Upper lobe of left lung (tissue), 6 donors: ENCODE measurements at places on chromosomes 11 and 22. TPM values are rescaled to one million over a fixed set of nuclear protein-coding genes. Genes with fewer than 3 reads are reported as not detected.

- no peaks in the 10 kb centered on the region for H3K36me3 ChIP-seq
- no peaks in the 10 kb centered on the region for H3K27me3 ChIP-seq
- H3K27ac ChIP-seq = no peak overlapping the region
- DNase-seq = no peak
Observed at GRCh38 chr22:26271427-26271826, 102.2 kb downstream of the SEZ6L start.

GRCh38 chr11:117580866-117581265, 216.2 kb downstream of the DSCAML1 start:
- H3K27me3 ChIP-seq = no peaks in the 10 kb centered on the region
- no peaks in the 10 kb centered on the region for H3K36me3 ChIP-seq
- no peak overlapping the region for H3K4me3 ChIP-seq
- no peak for DNase-seq
- no peak overlapping the region for H3K27ac ChIP-seq

GRCh38 chr11:119608781-119609180, 120.2 kb downstream of the NECTIN1 start:
- DNase-seq = no peak
- H3K27me3 ChIP-seq = no peaks in the 10 kb centered on the region
- H3K36me3 ChIP-seq = no peaks in the 10 kb centered on the region

DNA sequence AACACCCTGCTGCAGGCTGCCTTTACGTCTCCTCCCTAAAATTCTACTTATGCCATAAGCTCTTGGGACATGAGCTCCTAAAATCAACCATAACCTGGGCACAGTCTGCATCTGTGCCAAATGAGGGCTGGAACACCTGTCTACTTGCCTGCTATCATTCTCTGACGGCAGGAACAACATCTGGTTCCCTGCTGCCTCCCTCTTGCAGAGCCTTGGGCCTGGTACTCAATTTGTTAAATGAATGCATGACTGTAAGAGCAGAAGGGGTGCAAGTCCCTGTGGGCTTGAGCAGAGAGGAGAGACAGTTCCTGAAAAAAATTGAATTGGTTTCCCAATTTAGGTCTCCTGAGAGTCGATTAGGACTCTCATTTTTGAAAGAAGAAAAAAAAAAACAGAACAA, 66.7 kb upstream of the CSNK2A3 start:
- H3K4me3 ChIP-seq = no peak overlapping the region
- no peaks in the 10 kb centered on the region for H3K36me3 ChIP-seq
- peaks cover 26% of the 10 kb centered on the region for H3K4me1 ChIP-seq
- DNase-seq = no peak

DNA sequence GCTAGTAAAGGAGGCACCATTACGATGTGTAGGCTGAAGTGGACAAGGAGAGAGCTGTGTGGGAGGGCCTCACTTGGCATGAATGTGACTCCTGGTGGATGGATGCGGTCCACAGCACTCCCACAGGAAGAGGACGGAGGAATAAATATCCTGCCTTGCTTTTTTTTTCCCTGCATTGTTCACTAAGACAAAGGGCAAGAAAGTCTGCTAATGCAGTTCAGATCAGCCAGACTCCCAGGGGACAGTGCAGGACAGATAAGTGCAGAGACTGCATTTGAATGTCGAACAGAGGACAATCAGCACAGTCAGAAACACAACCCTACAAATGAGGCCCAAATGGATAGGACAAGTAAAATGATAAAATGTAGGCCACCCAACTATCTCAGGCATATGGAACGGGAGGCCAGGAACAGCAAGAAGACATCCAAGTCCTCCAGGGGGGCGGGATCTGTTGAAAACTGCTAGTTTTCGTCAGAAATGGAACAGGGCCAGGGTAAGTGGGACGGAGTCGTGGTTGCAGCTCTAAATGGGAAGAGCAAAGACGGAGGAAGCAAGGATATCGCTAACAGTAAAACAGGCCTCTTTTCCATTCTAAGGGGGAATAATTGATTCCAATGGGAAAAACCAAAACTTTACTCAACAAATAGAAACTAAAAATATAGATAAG, 25.2 kb upstream of the OR8B8 start:
- no peak for DNase-seq
- no peak overlapping the region for H3K27ac ChIP-seq
- H3K4me1 ChIP-seq = no peaks in the 10 kb centered on the region
- no peaks in the 10 kb centered on the region for H3K27me3 ChIP-seq
- H3K36me3 ChIP-seq = no peaks in the 10 kb centered on the region
- H3K4me3 ChIP-seq = no peak overlapping the region

Gene XRRA1
- total RNA-seq = 20.4 TPM

Gene FOLR1
- 157 TPM for total RNA-seq

Gene XKR3
- total RNA-seq = not detected

DNA sequence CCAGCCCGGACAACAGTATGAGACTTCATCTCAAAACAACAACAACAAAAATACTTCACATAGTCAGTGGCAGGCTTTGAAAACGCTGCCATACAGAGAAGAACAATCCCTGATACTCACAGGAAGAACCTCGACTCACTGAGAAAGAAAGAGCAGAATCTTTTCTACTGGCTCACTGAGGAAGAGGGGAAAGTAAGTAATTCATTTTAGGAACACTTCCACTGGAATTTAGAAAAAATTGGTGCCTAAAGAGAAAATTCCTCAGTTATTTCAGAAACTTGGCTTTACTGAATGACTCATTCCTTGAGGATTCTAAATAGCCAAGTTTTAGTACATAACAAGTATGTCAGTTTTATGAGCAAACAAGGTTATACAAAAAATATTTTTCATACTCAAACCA, 12.3 kb downstream of the NARS2 start:
- H3K27me3 ChIP-seq = no peaks in the 10 kb centered on the region
- peaks cover 31% of the 10 kb centered on the region for H3K4me1 ChIP-seq
- peak overlapping the region; percentile 74 for H3K27ac ChIP-seq
- no peak overlapping the region for H3K4me3 ChIP-seq
- H3K36me3 ChIP-seq = peaks cover 26% of the 10 kb centered on the region

DNA sequence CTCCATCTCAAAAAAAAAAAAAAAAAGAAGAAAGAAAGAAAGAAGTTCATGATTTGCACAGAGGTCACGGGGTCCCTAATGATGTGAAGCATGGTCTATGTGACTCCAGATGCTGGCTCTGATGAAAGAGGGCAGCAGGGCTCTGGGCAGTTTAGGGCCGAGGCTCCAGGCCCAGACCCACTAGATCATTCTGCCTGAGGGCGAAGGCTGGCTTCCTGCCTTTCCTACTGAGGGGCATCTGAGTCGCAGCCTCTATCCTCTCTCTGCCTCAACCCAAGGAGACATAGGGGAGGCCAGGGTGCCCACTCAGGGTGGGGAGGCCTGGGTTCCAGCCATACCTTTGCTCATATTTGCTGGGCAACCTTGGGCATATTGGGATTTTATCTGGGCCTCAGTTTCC, 4.8 kb downstream of the SLC35E4 start:
- no peaks in the 10 kb centered on the region for H3K36me3 ChIP-seq
- H3K27ac ChIP-seq = no peak overlapping the region
- no peak overlapping the region for H3K4me3 ChIP-seq
- no peaks in the 10 kb centered on the region for H3K27me3 ChIP-seq
- DNase-seq = no peak

Gene CDC42EP1
- total RNA-seq = 74.3 TPM

DNA sequence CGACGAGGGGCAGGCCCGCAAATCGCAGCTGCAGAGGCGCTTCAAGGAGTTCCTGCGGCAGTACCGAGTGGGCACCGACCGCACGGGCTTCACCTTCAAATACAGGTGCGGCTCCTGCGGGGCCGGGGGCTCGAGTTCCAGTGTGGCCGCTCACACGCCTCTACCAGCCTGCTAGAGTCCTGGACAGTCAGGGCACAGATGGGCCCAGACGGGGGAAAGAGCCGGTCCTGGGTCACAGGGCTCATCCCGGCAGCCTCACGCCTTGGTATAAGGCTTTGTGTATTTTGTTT, 506 bp downstream of the MCM5 start:
- H3K27ac ChIP-seq = peak overlapping the region; percentile 36
- peak overlapping the region; percentile 86 for H3K4me3 ChIP-seq
- no peak for DNase-seq

Gene OR6A2
- 0.89 TPM for total RNA-seq

DNA sequence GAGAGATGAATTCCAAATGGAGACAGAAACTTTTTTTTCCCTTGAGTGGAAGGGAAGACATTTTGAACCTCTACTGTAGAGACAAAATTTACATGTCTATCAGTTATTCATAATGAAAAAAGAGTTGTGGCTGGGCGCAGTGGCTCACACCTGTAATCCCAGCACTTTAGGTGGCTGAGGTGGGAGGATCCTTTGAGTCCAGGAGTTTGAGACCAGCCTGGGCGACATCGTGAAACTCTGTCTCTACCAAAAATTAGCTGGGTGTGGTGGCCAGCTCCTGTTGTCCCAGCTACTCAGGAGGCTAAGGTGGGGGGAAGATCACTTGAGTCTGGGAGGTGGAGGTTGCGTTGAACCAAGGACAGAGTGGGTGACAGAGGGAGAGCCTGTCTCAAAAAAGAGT, 4.1 kb downstream of the EED start:
- no peak overlapping the region for H3K27ac ChIP-seq
- no peak overlapping the region for H3K4me3 ChIP-seq
- H3K36me3 ChIP-seq = peaks cover 2% of the 10 kb centered on the region
- H3K27me3 ChIP-seq = no peaks in the 10 kb centered on the region

DNA sequence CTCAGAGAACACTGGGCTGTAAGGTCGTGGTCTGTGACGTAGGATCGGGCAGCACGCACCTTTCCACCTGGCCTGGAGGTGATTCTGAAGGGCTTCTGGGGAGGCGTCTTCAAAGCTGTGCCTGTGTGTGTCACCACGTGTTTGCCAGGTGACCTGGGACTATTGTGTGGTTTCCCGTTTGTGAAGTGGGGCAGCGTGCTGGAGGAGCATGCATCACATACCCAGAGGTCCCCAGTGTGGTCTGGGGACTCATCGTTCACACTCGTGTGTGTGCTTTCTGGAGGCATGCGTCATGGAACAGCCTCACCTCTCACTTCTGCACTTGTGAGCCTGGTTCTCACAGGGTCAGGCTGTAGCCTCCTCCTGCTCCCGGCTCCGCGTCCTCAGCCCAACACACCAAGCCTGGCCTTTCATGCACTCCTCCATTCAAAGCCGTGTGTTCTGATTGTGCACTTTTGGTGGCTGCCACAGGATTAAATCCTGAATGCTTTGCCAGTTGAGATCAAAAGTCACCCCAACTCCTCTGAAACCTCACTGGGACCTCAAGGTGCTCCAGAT, 106.3 kb downstream of the KCNQ1OT1 start:
- H3K36me3 ChIP-seq = no peaks in the 10 kb centered on the region
- H3K27ac ChIP-seq = no peak overlapping the region
- no peak overlapping the region for H3K4me3 ChIP-seq
- no peak for DNase-seq
- no peaks in the 10 kb centered on the region for H3K4me1 ChIP-seq

DNA sequence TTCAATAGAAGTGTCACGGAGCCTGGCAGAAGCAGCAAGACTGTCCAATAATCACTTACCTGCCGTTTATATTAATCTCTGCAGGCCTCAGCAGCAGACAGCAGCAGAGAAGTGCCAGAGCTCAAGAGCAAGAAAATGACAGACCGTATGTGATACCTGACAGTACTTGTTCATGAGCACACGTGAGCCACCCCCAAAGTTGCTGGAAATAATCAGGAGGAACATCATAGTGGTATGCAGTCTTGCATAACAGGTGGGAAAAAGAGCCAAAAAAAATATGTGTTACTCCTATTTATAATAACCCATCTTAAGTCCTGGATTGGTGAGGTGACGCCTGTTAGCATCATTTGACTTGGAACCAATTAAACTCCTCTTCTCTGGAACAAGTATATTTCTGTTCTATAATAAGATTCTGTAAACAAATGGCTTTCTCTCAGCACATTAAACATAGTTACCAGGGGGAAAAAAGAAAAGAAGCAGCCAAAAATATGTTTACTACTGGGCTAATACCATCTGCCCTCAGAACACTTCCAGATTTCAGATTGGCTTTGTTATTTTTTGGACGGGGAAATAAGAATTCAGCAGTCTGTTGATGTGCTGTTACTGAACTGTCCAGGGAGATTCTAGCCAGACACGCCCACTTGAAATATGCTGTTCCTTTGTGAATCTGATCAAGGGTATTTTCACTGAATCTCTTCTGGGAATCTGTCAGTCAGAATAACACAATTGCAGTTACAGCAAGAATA, 7.9 kb upstream of the SLN start:
- H3K4me3 ChIP-seq = no peak overlapping the region
- H3K36me3 ChIP-seq = no peaks in the 10 kb centered on the region
- H3K27me3 ChIP-seq = no peaks in the 10 kb centered on the region
- H3K4me1 ChIP-seq = no peaks in the 10 kb centered on the region

GRCh38 chr22:47196166-47196849, 433.9 kb downstream of the TBC1D22A start:
- no peak overlapping the region for H3K4me3 ChIP-seq
- no peak overlapping the region for H3K27ac ChIP-seq
- DNase-seq = no peak
- H3K4me1 ChIP-seq = no peaks in the 10 kb centered on the region
- no peaks in the 10 kb centered on the region for H3K36me3 ChIP-seq

GRCh38 chr11:3001496-3001895, 9.4 kb upstream of the NAP1L4 start:
- H3K36me3 ChIP-seq = peaks cover 49% of the 10 kb centered on the region
- no peak overlapping the region for H3K27ac ChIP-seq
- no peaks in the 10 kb centered on the region for H3K27me3 ChIP-seq
- no peak for DNase-seq
- H3K4me1 ChIP-seq = peaks cover 7% of the 10 kb centered on the region
- H3K4me3 ChIP-seq = no peak overlapping the region

DNA sequence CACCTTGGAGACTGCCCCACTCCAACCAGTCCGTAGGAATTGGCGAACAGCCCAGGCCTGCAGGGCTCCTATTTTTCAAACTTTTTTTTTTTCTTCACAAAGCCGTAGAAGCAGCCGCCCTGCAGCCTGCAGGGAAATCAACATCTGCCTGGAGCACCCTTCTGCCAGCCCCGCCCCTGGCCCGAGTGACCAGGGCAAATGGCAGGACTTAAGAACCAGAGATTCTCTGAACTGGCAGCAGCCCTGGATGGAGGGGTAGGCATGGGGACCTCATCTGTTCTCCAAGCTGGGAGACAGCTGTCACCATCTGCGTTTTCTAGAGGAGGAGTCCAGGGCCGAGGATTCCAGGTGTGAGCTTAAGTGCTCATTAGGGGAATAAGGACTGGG, 5.6 kb downstream of the SCN2B start:
- no peaks in the 10 kb centered on the region for H3K36me3 ChIP-seq
- peak; percentile 57 for DNase-seq
- no peak overlapping the region for H3K27ac ChIP-seq
- H3K4me1 ChIP-seq = peaks cover 5% of the 10 kb centered on the region
